ENCODE measurements at places on chromosomes 1 and 21.
A peak's percentile ranks its signal among the peaks of the same experiment; 100 is the strongest.

- no peak for DNase-seq
Measured at GRCh38 chr1:8562881-8563865, 245.3 kb downstream of the SLC45A1 start.

DNA sequence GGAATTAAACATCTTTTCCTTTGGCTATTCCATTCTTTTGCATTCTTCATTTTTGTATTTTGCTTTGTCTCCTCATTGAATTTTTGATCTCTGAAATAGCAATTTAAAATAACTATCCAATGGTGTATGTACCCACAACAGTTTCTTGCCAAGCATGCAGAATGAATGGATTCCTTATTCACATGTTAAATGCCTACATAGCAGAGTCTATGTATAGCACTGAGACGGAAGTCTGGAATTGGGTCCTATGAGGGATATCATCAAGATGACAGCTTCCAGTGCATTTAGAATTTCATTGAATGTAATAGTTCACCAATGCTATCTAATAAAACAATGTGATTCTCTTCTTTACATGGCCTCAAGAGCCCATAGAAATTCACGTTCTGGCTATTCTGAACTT lies 97.5 kb downstream of the MRPS6 start:
- no peak for DNase-seq

- no peak for DNase-seq
Measured at GRCh38 chr1:153939476-153939875, 7.0 kb downstream of the DENND4B start.

- peak; percentile 14 for DNase-seq
Measured at GRCh38 chr21:35138665-35139381, 89.7 kb upstream of the RUNX1 start.

GRCh38 chr1:230243583-230244353 lies 176.7 kb downstream of the GALNT2 start:
- DNase-seq, result no peak

DNA sequence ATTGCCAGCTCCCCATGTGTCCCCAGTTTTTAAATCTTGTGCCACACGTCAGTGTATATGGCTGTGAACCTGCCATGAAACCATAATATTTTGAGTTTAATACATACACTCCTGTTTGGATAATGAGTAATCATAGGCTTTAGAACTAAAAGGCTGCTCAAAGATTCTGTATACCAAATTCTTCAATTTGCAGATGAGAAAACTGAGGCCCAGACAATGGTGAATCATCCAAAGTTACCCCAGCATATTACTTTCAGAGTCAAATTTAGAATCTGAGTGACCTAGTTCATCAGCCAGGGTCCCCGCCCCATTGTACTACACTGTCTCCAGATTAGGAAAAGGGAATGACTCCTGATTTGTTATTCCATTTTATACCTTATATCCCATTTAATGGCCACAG lies 224.6 kb downstream of the FGGY start:
- DNase-seq, result no peak

DNA sequence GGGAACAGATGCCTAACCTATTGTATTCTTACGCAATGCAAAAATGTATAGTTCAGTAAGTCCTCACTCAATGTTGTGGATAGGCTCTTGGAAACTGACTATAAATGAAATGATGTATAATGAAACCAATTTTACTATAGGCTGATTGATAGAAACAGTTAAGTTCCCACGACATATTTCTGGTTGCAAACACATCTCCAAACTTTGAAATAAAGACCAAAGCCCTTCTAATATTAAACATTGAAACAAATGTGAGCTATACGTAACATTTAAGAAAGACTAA lies 29.1 kb downstream of the MAP3K21 start:
- DNase-seq, result no peak

All from central memory CD8-positive, alpha-beta T cell (primary cell).